ENCODE measurements at places on chromosomes 1 and 21.

DNA sequence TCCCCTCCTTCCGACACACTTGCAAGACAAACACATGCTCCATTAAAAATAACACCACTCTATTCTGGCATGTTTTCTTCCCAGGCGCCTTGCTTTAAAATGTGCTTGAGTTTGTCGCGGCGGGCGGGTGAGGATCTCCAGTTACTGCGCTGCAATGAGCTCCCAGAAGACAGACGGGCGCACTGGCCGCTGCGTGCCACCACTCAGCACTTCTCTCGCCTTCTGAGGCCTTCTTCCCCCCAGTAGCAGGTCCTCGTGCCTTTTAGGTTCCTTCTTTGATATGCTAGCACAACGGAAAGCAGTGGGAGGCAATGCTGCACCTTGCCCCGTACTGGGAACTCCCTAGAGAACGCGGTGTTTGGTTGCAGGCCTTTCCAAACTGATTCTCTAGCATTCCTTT, 279.5 kb upstream of the NR5A2 start:
- DNase-seq, result no peak

- no peak for DNase-seq
Measured at GRCh38 chr1:90580176-90580575, 136.9 kb downstream of the BARHL2 start.

DNA sequence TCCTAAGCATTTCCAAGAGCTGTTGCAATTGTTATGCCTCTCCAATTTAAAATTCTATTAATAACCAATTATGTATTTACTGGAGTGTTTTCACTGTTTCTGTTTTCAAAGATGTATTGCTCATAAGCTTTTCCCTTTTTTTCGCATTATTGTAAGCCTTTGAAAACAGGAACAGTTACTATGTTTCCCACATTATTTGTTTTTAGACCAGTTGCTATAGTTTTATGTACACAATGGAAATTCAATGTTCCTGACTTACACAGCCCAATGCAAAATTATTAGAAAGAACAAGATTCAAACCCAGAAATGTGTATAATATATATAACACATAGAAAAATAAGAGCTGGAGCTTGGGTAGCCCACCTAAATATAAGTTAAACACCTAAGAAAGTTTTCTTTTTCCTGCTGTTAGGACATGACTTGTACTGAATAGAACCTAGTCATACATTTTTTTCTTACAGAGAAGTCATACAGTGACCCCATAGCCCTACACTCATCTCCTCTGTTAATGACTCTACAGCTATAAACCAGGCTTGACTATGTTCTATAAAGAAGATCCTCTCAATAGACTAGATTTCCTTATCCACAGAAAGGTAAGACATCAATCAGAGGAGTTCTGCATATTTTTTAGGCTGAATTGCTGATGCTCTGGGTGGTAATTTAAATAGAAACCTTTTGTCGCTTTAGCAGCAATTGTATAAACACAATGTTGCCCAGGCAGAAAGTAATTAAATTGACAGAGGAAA, 299.6 kb downstream of the USH2A start:
- DNase-seq, result no peak

DNA sequence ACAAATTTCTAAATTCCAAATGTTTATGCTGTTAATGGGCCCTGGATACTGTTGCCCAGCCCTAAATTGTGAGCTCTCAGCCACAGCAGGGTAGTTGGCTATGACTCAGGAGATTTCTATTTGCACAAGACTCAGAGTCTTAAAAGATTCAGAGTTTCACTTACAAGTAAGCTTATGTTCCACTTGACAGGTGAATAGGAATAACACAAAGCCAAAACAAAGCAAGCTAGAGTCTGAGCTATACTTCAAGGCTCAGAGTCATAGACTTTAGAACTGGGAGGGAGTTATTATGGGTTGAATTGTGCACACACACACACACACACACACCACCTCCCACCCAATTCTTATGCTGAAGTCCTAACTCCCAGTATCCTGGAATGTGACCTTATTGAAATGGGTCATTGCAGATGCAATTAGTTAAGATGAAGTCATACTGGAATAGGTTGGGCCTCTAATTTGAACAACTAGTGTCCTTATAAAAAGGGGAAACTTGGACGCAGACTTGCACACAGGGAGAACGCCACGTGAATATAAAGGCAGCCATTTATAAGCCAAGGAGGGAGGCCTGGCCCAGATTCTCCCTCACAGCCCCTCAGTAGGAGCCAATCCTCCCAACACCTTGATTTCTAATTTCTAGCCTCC, 30.2 kb downstream of the PRDX6 start:
- DNase-seq, result peak; percentile 44

DNA sequence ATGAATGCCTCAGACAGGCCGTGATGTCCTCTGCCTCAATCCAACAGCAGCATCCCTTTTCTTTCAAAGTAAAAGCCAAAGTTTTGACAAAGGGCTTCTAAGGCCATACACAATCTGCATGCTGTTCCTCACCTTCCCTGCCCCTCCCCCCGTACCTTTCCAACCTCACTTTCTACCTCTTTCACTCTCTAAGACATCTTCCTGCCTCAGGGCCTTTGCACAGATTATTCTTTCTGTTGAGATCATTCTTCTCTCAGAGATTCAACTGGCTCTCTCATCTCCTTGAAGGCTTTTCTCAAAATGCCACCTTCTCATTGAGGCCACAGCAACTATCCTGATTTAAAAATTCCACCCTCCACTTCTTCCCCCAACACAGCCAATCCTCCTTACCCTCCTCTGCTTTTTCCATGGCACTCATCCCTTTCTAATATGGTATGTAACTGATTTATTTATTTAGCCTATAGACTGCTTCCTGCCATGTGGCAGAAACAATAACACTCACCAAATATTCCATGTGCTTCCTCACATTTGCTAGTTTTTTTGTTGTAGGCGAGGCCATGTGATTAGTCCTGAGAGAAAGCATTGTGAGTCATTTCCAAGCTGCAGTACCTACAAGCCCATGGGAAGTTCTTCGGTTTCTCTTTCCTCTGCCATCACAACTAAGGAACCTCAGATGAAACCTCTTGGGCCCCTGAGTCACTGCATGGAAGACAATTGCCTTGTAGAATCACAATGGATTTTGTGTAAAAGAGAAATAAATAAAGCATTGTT, 58.7 kb upstream of the GADD45A start:
- no peak for DNase-seq

DNA sequence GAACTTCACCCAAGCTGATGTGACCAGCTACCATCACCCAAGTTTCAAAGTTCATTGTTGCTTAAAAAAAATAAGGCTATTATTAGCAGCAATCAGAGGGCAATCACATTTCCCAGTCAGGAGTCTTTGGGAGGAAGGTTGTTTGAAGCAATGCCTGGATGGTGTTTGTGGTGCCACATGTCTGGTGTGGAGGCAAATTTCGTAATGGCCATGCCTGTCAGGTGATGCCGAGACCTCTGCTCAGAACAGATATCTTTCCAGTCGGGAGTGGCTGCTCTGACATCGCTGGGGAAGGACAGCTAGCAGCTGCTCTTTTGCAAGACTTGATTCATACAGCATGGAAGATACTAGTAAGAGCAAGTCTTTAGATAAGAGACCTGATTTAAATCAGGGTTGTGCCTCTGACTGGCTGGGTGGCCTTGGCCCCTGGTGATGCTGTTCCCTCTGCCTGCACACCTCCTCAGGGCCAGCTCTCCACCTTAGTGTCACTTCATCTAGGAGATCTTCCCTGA, 187.8 kb upstream of the JUN start:
- peak; percentile 29 for DNase-seq

DNA sequence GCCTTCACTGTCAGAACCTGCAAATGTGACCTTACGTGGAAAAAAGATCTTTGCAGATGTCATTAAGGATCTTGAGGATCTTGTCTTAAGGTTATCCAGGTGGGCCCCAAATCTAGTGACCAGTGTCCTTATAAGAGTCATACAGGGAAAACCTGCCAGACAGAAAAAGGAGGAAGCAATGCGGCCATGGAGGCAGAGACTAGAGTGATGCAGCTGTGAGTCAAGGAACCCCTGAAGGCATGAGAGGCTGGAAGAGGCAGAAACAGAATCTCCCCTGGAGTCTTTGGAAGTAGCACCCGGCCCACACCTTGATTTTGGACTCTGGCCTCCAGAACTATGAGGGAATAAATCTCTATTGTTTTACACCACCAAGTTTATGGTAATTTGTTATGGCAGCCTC, 36.5 kb upstream of the DNASE2B start:
- no peak for DNase-seq

GRCh38 chr1:220426989-220427388, 100.9 kb upstream of the MARK1 start:
- no peak for DNase-seq
